Bronchus fibroblast of lung (primary cell): ENCODE measurements at places on chromosomes 16 and 17. TPM values are rescaled to one million over a fixed set of nuclear protein-coding genes. Genes with fewer than 3 reads are reported as not detected.

Gene CCL8
- not detected in 2 replicates for total RNA-seq

Gene CRISPLD2
- 59.3 and 75.3 TPM in 2 replicates for total RNA-seq

Gene SAMD14
- total RNA-seq, result 1.0 and 1.8 TPM in 2 replicates

Gene EPN2
- total RNA-seq, result 16.0 and 16.5 TPM in 2 replicates

Gene KRTAP3-2
- total RNA-seq, result not detected in 2 replicates
